ENCODE measurements at places on chromosomes 4 and X.

- no peak for DNase-seq
Measured at GRCh38 chr4:151055539-151055938, 40.5 kb upstream of the LRBA start.

- no peak for DNase-seq
Measured at GRCh38 chrX:83916525-83916924, 55.6 kb downstream of the CYLC1 start.

- no peak for DNase-seq
Measured at GRCh38 chr4:25879991-25880651, 17.3 kb upstream of the SEL1L3 start.

DNA sequence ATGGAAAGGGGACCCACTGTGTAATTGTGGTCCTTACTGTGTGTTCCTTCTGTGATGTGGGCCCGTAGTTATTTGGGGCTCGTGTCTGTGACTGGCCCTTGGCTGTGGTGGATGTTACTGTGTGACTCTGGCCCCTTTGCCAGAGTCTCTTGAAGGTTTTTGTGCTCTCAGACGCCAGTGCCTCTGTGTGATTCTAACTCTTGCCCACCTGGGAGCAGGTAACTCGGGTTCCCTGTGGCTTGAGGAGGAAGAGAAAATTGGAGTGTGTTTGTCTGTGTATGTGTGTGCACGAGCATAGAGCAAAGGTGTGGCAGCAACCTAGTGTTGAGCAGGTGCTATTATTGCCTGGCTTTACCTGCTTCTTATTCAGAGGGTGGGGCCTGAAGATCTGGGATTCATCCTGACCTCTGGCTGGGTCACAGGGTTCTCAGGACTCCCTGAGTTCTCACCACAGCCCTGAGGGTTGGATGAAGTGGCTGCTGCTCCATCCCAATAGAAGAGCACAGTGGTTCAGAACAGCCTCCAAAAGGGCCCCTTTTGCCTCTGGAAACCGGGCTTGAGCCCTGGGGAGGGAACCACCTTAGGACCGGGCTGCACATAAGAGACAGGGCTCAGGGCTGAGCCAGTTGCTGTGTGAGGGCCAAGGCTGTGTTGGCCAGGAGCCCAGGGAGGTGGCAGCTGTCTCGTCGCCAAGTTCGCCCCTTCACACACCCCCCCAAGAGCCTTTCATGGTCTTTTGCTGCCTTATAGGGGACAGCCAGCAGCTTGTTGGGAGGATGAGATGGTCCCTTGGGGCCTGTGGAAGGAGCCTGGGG is 1.3 kb downstream of the RBM10 start:
- no peak for DNase-seq

DNA sequence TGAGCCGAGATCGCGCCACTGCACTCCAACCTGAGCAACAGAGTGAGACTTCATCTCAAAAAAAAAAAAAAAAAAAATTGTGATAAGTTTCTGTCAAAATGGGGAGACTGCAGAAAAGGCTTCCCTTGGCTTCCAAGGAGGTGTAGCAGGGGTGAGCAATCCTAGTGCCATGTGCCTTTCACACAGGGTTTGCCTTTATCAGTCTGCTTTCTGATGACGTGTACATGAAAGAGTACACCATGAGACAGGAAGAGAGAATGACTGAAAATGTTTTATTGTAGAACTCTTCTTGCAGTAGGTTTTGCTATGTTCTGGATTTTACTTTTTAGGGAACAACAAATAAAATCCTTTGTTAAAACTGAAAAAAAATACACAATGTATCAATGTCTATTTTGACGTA is 23.4 kb upstream of the ZFP42 start:
- no peak for DNase-seq

DNA sequence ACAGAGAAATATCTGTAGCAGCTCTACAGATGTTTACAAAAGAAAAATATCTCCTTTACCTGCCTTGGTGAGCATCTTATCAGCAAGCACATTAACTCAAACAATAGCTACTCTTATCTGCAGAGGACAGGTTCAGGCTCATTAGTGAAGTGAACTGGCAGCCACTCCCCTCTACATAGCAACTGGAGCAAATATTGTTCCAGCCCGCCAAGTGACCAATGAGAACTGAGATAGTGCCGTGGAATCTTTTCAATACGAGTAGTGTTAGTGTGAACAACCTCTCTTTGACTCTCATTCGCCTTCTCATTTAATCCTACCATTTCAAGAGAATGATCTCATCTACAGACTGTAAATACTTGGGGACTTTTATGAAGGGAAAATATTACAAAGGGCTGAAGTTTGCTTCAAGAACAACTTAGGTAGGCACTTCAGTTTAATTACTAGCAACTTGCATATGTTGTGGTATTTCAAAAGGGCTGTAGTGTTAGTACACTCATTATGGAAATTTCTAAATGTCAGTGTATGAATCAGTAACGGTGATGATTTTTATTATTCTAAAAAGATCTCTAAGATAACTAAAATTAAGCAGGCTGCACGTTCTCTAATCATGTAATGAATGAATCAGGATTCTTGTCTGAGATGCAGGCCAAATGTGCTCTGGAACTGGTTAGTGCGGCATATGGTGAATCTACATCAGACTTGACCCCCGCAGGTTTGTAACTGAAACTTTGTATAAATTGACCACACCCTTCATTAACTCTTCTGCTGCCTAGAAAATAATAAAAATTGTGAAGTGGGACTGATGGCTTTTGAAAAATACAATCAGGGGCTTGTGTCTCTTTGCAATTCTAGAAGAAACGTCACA is 72.4 kb downstream of the PALLD start:
- no peak for DNase-seq

GRCh38 chr4:137635108-137635507 is 102.8 kb upstream of the PCDH18 start:
- no peak for DNase-seq

DNA sequence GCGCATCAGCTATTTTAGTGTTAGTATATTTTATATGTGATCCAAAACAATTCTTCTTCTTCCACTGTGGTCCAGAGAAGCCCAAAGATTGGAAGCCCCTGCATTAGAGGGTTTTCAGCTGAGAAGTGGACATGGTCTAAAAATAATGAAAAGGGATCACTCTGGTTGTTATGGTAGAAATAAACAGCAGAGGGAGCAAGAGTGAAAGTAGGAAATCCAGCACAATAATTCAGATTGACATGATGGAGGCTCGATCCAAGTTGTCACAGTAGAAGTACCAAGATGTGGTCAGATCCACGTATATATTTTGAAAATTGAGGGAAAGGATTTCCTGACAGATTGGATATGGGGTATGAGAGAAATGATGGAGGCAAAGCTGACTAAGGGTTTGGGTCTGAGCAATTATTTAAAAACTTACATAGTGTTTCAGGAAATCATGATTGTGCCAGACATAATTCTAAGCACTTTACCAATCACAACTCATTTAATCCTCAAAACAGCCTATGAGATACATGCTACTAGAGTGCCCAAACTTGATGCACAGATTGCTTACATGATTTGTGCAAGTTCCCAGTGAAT is 17.0 kb upstream of the TMEM144 start:
- DNase-seq, result no peak

Measured in activated T-helper 2 cell treated with anti-CD3 and anti-CD28 coated beads, Interferon-gamma antibody, Interleukin-2, Interleukin-4, amounts not matched to agents 10 μg/mL and 5 μg/mL and 100 μg/mL, durations not matched to agents 14 hours and 24 hours and 36 hours (primary cell).